Stimulated activated CD8-positive, alpha-beta memory T cell treated with anti-CD3 and anti-CD28 coated beads, Interleukin-4, amount 100 ng/mL, for 24 hours (primary cell): ENCODE measurements at places on chromosomes 2 and 18.
A peak's percentile ranks its signal among the peaks of the same experiment; 100 is the strongest.

DNA sequence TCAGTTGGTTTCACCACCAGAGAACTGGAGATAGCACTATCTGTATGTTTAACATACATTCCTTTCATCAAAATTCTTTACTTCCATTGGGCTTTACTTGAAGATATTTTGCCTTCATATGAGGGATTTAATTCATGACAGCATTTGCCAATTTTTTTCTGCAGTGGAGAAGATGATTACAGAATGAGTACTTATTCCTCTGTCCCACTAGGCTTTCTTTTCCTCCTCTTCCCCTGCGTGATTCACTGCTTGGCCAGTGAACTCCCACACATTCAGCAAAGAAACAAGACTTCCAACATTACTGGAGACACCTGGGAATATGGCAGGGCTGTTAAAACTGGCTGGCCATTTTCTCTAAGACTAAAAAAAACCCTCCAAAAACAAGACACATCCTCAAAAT lies 425.8 kb upstream of the KCNH7 start:
- DNase-seq, result no peak

DNA sequence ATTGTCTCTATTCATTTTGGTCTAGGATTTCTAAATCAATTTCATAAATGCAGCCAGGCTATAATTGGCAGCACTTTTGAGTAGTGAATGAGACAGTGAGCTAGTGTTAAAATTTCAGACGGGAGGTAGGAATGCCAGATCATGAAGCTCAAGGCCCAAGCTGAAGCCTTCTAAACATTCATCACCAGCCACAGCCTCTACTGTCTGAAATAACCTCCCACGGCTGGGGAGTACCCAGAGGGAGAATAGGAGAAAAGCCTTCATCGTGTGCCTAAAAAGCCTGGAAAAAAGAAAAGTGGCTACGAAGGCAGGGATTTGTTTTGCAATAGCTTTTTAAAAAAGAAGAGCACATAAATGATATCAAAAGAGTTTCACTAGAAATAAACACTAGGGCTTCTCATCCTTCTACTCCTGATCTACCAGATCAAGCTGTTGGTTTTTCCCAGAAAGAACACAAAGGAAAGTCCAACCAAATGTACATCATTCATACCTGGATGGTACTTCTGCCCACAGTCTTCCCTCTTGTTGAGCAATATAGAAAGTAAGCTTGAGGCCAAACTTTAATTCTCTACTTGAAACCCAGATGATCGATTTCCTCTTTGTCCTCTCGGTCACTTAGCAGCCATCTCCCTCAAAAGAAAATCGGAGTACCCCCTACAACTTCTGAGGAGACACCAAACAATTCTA lies 48.1 kb upstream of the SLC39A10 start:
- DNase-seq, result no peak

GRCh38 chr2:79179036-79179435 lies 19.5 kb upstream of the REG3A start:
- DNase-seq, result no peak

DNA sequence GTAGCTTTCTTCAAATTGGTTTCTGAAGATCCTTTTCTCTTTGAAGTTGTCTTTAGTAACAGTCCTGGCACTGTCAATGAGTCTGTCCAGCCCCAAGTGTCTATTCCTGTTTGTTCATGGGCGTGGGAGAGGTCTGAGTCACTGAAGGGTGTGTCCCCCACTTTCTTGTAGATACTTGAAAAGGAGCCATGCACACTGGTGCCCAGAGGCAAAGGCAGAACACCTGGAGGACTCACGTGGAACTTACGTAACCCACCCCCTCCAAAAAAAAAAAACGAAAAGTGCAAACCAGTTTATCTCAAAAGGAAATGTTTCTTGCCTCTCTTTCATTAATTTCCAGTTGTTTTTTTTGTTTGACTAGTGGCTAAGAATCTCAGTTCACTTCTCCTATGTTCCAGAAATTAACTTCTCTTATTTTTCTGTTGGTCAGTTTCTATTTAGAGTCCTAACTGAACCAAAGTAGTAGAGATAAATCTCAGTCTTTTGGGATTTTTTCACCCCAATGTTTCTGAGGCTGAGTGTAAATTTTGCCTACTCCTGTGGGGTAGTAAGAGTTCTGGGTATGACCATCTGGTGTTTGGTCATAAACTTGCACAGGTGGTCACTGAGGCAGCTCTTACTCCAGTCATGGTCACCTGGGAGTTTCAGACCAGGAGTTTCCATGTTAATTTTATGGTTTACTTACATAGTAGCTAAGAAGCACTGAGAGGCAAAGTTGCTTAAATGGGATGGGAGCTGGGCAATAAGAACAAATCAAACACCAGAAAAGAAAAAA lies 54.9 kb downstream of the DSC3 start:
- no peak for DNase-seq

DNA sequence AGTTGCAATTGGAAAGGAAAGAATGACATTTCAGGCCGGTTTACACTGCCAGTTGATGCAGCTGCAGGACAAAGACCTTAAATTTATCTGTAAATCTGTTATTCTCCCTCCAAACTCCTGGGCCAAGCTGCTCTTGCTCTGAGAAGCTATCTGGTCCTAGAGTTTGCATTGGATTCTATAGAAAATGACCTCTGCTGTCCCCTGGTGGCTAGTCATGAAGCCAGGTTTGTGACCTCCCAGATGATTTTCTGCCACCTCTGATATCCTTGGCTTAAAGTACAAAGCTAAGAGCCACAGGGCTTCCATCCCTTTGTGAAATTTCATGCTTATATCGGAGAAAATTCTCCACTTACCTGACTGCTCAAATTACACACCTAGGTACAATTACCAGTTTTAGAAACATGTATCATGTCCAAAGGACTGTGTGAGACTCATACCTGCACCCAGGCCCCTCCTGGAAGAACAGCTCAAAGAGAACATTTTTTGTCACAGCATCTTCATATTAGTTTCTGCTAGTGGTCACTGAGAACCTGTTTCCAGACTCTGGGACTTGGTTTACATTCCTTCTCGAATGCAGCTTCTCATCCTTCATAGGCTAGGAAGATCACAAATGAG lies 28.9 kb upstream of the IER3IP1 start:
- peak; percentile 13 for DNase-seq
